A549 treated with RU486 at 1 μM for 4 hours (cell line): ENCODE measurements at places on chromosomes 12 and 14. TPM values are rescaled to one million over a fixed set of nuclear protein-coding genes. Genes with fewer than 3 reads are reported as not detected.

Gene ESYT1
- 59.0 to 74.9 TPM (median 65.7 TPM) in 5 replicates for total RNA-seq

Gene SSTR1
- not detected in 5 replicates for total RNA-seq

Gene TMEM63C
- 0.45 to 1.0 TPM (median 0.76 TPM) in 5 replicates for total RNA-seq

Gene KITLG
- total RNA-seq = 7.5 to 15.5 TPM (median 13.3 TPM) in 5 replicates

Gene PSMC6
- total RNA-seq = 76.5 to 110 TPM (median 87.1 TPM) in 5 replicates

Gene IAPP
- not detected in 5 replicates for total RNA-seq

Gene CEBPE
- not detected in 5 replicates for total RNA-seq

Gene ESR2
- total RNA-seq = 0.03 TPM in 1 of 5 replicates, not detected in the others

Gene COCH
- 21.2 to 27.3 TPM (median 26.0 TPM) in 5 replicates for total RNA-seq

Gene SOAT2
- 0.15 to 0.29 TPM (median 0.23 TPM) in 5 replicates for total RNA-seq

Gene JDP2
- total RNA-seq = 17.2 to 28.4 TPM (median 27.7 TPM) in 5 replicates

Gene CTSG
- not detected in 5 replicates for total RNA-seq

Gene GPR137C
- total RNA-seq = 0.07 to 0.36 TPM (median 0.10 TPM) in 5 replicates

Gene KRT83
- total RNA-seq = 2.5 to 6.9 TPM (median 5.9 TPM) in 5 replicates

Gene ARHGAP9
- 0.22 to 0.68 TPM (median 0.35 TPM) in 5 replicates for total RNA-seq

Gene GARIN6
- not detected in 5 replicates for total RNA-seq

Gene TPPP2
- total RNA-seq = not detected in 5 replicates

Gene KRT80
- 46.7 to 71.8 TPM (median 60.6 TPM) in 5 replicates for total RNA-seq

Gene PTGDR
- not detected in 5 replicates for total RNA-seq

Gene CD69
- not detected in 5 replicates for total RNA-seq

Gene SLC39A5
- total RNA-seq = not detected in 5 replicates

Gene NEUROD4
- total RNA-seq = not detected in 5 replicates

Gene GPR84
- not detected in 5 replicates for total RNA-seq

Gene NTF3
- not detected in 5 replicates for total RNA-seq

Gene APOF
- total RNA-seq = not detected in 5 replicates

Gene STYK1
- 0.14 to 0.63 TPM (median 0.35 TPM) in 5 replicates for total RNA-seq
